CD4-positive, alpha-beta T cell (primary cell): ENCODE measurements at places on chromosomes 12 and 14.

DNA sequence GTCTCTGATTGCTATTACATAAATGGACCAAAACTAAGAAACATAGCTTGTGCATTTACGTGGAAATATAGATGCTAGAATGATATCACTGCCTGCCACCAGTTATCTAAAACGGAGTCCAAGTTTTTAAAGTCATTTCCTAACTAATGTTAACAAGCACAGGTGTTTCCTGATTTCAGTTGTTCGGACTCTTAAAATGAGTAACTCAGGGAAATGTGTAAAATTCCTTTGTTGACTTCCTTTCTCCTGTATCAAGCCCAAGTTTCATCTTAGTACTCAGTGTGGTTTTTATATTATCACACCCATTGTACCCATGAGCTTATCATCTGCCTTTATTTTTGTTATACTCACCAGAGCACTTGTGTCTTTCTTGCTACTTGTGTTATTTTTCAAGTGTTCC lies 13.2 kb upstream of the PRKCH start:
- no peak for DNase-seq

GRCh38 chr12:64713376-64713775 lies 45.8 kb downstream of the GNS start:
- DNase-seq, result no peak

- no peak for DNase-seq
Observed at GRCh38 chr12:126347421-126347820, 1282.2 kb downstream of the AACS start.

DNA sequence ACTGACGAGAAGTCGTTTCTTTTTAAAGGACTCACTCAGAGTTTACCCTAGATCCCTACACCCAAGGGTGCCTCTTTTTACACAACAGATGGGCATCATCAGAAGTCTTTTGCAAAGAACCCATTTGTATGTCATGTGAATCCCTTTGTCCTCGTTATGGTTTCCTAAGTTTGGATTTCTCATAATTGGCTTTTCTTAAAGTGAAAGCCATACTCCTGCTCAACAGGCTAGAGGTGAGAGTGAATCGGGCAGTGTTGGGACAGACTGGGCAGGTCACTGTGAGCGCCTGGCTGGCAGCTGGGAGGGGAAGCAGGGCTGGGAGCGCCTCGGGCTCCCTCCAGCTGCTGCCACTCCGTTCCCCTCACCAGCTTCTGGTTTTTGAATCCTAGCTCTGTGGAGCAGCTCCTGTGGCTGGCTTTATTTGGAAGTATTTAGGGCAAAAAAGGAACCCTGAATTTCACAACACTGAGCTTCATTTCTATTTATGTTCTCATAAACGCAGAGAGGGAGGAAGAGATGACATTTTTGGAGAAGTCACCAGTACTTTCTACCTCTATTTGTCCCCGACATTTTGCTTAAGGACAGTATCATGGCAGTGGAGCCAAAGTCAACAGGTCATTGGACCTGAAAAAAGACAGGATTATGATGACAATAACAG lies 63.8 kb upstream of the ACTN1 start:
- DNase-seq, result no peak

- no peak for DNase-seq
Observed at GRCh38 chr12:3661028-3661427, 91.9 kb downstream of the CRACR2A start.

DNA sequence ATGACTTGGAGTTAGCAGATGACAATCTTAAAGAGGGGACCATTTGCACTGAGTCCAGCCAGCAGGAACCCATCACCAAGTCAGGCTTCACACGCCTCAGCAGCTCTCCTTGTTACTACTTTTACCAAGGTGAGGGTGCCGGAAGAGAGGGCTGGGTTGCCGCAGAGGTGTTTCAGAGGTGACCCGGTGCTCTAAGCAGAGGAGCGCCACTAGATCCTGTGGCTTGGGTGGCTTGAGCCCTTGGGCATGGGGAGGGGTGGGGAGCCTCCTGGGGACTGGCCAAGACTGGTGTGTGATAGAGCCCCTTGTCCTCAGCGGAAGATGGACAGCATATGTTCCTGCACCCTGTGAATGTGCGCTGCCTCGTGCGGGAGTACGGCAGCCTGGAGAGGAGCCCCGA lies 17.7 kb downstream of the POP5 start:
- no peak for DNase-seq

DNA sequence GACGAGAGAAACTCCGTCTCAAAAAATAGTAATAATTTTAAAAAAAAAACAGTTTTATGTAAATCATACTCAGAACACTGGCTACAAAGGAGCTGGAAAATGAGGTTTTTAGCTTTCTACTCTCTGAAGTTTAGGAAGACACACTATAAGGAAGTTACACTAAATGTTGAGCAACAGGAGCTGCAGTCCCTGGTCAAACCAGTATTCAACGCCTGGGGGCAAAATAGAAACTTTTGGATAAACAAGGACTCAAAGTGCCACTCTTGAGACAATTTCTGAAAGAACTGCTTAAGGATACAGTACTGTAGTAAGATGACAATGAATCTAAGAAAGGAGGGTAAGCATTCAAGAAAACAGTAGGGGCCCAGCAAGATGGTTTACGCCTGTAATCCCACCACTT lies 29.3 kb downstream of the ACTR6 start:
- DNase-seq, result no peak

DNA sequence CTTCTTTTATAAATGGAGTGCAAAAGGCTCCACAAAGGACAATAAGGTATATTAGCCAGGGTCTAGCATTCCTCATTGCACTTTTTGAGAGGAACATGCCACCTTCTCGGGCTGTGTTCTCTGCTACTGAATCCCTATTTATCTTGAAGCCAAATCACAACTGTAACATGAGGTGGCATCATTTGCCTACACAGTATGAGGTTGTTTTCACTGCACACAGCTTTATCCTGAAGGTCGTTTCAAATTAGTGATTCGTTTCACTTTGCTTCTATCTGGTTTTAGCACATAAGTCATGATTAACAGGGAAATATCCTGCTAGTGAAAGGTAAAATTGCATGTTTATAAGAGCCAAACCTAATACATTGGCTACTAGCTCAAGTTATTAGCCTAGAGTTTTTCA lies 153.8 kb downstream of the SLC35F4 start:
- DNase-seq, result no peak

- DNase-seq, result peak; percentile 38
Observed at GRCh38 chr12:98399532-98399931, 115.9 kb upstream of the TMPO start.

- DNase-seq, result peak; percentile 75
Observed at GRCh38 chr12:25241167-25242020, 9.3 kb downstream of the KRAS start.

DNA sequence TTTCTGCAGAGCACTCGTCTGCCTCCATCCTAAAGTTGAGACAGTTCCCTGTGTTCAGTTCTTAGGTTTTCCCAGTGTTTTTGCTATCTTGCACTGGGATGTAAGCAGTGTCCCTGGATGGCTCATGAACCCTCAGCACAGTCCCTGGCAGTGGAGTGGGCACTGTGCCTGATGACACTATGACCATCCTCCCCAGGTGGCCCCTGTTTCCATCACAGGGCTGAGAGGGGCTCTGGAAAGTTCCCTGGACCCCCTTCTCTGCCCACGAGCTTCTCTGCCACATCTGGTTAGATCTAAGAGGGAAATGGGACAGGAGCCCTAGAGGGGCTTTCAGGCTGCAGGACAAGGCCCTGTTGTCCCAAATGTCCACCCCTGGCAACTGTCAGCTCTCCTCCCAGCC lies 249.8 kb upstream of the SFSWAP start:
- no peak for DNase-seq

- DNase-seq, result no peak
Observed at GRCh38 chr12:113664224-113664681, 192.6 kb upstream of the LHX5 start.

- no peak for DNase-seq
Observed at GRCh38 chr12:71636704-71637115, 26.9 kb downstream of the ZFC3H1 start.

- DNase-seq, result no peak
Observed at GRCh38 chr12:46126050-46126727, 135.8 kb upstream of the SCAF11 start.

- DNase-seq, result no peak
Observed at GRCh38 chr14:50756300-50756699, 74.7 kb downstream of the NIN start.

DNA sequence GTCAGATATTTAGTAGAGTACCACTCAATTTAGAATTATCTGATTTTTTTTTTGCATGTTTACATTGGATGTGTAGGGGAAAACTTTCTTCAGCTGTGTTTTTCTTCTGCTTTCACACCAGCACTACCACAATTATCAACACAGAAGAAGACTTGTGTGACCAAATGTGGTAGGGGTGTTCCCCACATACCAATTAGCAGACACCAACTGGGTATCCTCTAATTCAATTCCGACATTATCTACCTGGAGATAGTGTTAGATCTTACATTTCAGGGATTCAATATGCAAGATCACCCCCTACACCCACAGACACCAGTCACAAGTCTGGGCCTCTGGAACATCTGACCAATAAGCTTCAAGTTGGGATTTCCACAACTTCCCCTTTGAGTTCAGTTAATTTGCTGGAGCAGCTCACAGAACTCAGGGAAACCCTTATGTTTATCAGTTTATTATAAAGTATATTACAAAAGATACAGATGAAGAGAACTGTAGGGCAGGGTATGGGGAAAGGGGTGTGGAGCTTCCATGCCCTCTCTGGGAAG lies 4.1 kb upstream of the KLRG1 start:
- DNase-seq, result no peak

GRCh38 chr12:697481-697880 lies 34.2 kb upstream of the NINJ2 start:
- DNase-seq, result no peak

GRCh38 chr12:112305951-112306350 lies 76.3 kb downstream of the HECTD4 start:
- no peak for DNase-seq

GRCh38 chr12:42338280-42338679 lies 12.3 kb downstream of the PPHLN1 start:
- no peak for DNase-seq

DNA sequence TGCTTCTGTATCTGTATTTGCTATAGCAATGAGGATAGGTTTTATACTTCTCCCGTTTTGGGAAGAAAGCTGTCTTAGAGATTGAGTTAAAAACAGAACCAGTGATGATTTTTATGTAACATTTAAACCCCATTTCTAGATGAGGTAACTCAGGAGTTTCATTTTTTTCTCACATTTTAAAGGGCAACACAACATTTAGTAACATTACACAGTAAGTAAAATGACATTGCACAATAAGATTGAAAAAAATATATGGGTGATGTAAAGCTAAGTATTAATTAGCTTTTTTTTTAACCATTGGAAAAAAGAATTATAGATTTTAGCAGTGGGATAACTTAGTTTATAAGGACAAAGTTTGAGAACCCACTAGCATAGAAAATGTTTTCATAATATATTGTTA lies 25.2 kb upstream of the SCFD1 start:
- DNase-seq, result no peak

- no peak for DNase-seq
Observed at GRCh38 chr14:72774141-72774540, 119.8 kb downstream of the DPF3 start.

- no peak for DNase-seq
Observed at GRCh38 chr12:127898616-127899015, 368.4 kb upstream of the TMEM132C start.

DNA sequence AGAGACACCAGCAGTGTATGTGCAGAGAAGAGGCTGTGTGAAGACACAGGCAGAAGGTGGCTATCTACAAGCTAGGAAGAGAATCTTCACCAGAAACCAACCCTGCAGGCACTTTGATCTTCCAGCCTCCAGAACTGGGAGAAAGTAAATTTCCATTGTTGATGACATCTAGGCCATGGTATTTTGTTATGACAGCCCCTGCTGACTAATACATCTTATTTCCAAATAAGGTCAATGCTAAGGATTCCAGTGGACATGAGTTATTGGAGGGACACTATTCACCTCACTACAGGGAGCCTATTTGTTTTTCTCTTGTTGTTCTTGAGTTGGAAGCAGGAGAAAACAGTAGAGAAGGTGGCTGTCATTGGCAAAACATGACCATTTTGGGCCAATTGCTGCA lies 88.5 kb upstream of the RIN3 start:
- DNase-seq, result no peak

- DNase-seq, result no peak
Observed at GRCh38 chr12:66648033-66648735, 30.7 kb downstream of the GRIP1 start.
